Stimulated activated CD8-positive, alpha-beta memory T cell treated with anti-CD3 and anti-CD28 coated beads, Interleukin-2, amount 100 ng/mL, for 48 hours (primary cell): ENCODE measurements at places on chromosomes 3 and 15.

- no peak for DNase-seq
These were observed 147.6 kb downstream of the TIGIT start for GRCh38 chr3:114441386-114441785.

DNA sequence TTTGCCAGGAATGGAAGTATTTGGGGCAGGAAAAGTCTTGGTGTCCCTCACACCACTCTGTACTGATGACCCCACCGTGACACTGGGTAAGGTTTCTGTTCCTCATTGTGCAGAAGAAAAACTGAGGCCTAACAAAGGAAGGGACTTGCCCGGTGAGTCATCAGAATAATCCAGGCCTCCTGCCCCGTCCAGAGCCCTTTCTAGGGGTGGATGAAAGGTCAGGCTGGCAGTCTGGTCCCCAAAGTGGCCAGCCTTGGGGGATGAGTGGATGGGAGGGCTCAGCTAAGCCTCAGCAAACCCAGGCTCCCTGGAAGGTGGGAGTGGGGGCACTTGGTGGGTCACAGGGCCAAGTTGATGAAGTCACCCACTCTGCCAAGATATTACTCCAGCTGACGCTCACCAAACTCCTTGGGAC, 2.3 kb upstream of the DNAH1 start:
- DNase-seq: no peak

GRCh38 chr15:97984157-97984556, 23.7 kb downstream of the ARRDC4 start:
- no peak for DNase-seq

DNA sequence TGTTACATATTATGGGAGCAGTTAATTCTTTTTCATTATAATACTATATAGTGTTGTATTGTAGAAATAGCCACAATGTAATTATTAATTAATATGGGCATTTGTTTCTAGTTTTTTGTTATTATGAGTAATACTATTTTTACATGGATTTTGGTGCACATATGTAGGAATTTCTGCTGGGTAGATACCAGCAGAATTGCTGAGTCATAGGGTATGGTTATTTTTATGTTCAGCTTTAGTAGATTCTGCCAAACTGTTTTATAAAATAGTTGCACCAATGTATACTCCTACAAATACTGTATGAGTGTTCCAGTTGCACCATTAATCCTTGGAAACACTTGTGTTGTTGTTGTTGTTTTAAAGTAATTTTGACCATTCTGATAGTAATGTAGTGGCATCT, 91.5 kb downstream of the SH3GL3 start:
- DNase-seq: no peak

GRCh38 chr3:179852142-179852905, 184.4 kb downstream of the PEX5L start:
- DNase-seq: no peak

- no peak for DNase-seq
These were observed 16.2 kb upstream of the C15orf39 start for GRCh38 chr15:75185271-75186029.

- no peak for DNase-seq
These were observed 1.5 kb downstream of the RHOA start for GRCh38 chr3:49410066-49410845.

GRCh38 chr15:98713585-98714001, 65.3 kb downstream of the IGF1R start:
- no peak for DNase-seq

DNA sequence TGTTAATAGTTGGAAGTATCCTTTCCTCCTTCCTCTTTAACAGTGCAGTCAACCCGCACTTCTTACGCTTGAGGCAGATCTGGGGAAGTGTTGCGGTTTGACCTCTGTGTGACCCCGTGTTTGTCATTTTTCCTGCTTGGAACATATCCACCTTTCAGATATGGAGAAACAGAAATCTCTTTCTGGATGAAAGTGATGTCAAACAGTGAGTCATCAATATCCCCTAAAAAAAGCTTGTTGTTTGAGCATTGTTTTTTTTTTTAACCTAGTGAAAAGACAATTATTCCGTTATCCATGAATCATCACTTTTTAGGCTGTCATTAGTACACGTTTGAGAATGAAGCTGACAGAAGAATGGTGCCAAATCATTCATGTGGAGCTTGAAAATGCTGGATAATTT, 293.7 kb downstream of the ARPP21 start:
- no peak for DNase-seq

DNA sequence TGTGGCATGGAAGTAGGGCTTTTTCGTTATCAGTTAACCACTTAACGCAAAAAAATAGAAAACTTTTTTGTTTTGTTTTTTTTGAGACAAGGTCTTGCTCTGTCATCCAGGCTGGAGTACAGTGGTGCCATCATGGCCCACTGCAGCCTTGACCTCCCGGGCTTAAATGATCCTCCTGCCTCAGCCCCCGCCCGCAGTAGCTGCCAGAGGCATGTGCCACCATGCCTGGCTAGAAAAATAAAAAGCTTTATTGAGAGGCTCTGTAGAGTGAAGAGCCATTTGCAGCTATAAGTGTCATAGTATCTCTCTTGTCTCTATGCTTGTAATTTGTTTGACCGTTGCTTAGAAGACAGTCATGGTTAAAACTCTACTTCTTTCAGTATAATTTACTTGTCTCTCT, 13.5 kb downstream of the PPP4R2 start:
- no peak for DNase-seq

DNA sequence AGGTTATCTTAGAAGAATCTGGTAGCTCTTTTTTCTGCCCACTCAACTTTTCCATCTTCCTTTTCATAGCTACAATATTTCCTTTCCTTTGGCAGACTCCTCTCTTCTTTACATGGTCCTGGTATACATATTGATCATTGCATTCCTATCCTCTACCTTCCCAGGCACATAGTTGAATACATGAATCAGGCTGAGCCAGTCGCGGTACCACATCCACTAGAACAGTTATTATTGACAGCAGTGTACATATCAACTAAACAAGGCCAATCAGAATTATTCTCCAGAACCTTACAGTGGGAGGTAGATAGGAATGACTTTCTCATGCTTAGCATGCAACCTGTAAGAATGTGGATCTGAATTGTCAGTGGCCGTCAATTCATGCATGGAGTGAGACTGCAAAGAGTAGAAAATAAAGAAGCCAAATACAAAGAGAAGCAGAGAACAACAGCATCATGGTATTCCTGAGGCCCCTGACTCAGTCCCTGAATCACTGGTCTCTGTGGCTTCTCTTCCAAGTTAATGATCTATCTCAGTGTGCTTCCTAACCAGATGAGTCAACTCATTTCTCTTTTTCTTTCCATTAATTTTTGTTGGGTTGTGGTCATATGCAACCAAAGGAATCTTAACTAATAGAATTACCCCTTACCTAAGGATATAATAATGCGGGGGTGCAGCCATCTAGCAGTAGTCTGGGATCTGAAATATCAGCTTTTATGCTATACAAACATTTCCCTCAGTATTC, 60.9 kb upstream of the DCBLD2 start:
- no peak for DNase-seq

- no peak for DNase-seq
These were observed 427.8 kb upstream of the MCTP2 start for GRCh38 chr15:93803421-93804152.

GRCh38 chr3:81997390-81997789, 235.9 kb upstream of the GBE1 start:
- no peak for DNase-seq

GRCh38 chr3:112481302-112481721, 18.0 kb downstream of the BTLA start:
- no peak for DNase-seq

DNA sequence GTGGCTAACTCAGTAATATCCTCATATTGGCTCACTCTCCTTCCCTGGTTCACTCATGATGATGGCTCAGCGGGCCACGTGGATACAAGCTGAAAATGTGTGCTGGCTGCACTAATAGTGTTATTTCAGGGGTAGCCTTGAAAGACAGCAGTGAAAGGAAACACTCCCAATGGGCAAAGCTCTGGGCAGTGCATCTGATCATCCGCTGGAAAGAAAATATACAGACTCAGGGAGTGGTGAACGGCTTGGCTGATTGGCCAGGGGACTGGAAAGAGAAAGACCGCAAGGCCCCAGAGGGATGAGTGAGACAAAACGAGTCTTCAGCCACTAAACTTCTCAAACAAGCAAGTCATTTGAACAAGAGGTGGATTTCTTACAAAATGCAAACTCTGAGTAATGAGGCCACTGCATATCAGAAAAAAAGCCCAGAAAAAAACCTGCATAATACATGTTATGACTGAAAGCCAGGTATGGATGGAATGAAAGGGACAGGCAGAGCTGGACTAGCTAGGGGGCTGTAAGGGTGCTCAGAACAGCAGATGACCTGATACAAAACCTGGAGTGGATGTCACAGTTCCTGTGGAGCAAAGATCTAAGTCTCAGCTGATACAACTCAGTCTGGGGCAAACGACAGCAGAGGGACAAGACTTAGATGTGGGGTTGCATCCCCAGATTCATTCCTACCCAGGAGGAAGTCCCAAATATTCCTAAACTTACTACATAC, 33.3 kb downstream of the CMTM6 start:
- DNase-seq: no peak

- no peak for DNase-seq
These were observed 240.7 kb downstream of the CHST2 start for GRCh38 chr3:143360244-143360643.

DNA sequence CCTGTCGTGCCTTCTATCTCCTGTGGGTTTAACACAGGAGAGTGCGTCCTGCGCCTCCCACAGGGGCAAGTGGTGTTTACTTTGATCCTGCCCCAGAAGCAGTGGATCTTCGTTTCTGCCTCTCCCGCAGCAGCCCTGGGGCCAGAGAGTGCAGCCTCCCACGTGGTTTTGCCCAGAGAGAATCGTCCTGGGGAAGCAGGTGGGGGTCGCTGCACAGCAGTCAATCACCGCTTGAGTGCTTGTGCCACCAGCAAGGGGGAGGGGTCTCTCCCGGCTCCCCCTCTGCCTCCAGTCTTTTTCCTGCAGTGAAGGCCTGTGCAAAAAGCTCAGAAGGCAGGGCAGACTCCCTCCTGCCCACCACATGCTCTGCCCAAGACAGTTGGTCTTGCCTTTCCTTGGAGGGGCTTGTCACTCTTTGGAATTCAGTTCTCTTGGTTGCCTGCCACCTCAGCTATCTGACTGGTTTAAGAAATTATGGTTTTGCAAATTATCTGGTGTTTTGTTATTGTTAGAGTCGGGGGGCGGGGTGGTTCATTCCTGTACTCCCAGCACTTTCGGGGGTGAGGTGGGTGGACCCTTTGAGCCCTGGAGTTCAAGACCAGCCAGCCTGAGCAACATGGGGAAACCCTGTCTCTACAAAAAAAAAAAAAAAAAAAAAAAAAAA, 26.9 kb downstream of the STOML1 start:
- DNase-seq: peak; percentile 47

DNA sequence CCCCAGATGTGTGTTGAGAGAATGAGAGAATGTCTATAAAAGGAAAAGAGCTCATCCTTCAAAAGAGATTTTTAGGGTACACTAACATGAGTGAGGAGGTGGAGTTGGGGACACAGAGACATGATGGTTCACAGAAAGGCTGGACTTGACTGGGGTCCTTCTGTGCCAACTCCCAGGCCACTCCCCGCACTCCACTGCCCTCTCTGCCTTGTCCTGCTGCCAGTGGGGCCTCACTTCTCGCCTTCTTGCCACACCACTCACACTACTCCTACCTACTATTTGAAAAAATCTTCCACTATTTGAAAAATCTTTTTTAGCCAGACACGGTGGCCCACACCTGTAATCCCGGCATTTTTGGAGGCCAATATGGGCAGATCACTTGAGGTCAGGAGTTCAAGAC, 298.1 kb downstream of the EPHB1 start:
- no peak for DNase-seq

DNA sequence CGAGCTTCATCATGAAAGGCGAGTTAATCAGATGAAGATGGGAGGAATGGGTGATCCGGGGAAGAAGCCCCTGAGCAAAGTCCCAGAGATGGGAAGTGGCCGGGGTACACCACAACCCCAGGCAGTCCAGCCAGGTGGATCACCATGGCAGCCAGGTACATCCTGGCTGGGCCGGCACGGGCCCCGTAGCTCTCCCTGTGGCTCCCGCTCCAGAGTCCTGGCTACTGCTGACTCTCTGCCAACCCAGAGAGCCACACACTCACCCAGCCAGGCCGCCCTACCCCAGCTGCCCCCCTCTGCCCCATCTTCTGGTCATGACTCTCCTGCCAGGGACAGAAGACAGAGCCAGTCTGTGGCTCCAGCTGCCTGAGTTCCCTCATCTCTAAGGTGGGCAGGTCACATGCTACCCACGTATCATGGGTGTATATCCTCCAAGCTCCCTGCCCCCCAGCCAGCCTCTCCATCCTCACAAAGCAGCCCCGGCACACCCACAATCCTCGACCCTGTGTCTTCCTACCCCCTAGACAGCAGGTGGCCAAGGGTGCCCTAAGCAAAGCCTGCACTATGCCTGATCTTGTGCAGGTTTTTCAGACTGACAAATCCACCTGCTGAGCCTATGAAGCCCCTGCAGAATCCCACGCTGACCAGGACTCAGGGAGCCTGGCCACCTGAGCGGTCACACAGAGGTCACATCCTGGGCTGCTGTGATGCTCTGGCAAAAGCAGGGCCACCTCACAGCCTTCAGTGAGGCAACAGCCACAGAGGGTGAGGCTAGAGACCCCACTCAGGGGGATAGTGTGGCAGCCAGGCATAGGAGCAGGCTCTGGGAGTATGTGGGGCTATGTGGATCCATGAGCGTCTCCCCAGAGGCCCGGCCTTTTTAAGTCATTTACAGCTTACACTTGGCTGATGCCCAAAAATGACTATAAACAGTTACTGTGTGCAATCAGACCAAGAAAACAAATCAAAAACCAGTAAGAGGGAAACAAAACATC, 13.2 kb downstream of the XXYLT1 start:
- DNase-seq: no peak

GRCh38 chr3:129586746-129587430, 19.6 kb downstream of the PLXND1 start:
- DNase-seq: no peak

DNA sequence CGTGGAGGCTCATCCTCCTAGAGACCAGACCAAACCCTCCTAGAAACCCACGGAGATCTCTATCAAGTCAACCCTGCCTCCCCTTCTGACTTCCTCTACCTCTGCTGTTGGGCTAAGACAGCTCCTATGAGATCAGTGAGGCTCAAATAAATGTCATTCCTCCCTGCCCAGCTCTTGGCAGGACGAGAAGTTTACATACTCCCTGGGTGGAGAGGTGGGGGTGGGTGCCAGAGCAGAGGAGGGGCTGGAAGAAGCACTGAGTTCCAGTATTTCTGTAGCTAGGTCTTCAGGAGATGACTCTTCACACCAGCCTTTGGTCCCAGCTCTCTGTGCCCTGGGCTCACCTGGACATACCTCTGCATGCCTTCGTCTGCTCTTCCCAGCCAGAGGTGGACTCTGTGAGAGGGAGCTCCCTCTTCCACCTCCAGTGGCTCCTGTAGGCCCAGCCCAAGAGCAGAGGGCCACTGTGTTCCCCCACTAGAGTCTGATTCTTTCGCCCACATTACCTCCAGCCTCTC, 42.4 kb upstream of the TLE3 start:
- DNase-seq: no peak

DNA sequence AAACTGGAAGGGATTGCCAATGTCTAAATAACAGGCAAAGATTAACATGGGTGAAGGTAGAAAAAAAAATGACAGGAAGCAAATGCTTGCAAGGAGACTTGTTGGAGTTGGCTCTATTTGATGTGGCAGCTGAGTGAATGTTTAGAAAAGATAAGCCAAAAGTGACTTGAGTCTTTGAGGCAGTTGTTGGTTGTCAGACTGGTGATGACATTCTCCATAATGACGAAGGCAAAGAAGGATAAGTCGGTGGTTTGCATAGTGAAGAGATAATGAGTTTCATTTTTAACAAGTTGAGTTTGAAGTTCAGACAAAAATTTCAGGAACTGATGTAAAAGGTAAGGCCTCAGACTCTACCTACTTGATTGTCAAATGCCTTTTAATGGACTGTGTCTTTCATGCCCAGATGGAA, 704.1 kb upstream of the SGO1 start:
- DNase-seq: no peak

GRCh38 chr15:89197503-89197971, 23.8 kb downstream of the RLBP1 start:
- DNase-seq: no peak
